ENCODE measurements at places on chromosomes 16 and 17.

- no peak for DNase-seq
Measured at GRCh38 chr17:15364615-15365014, 23.2 kb upstream of the TEKT3 start.

DNA sequence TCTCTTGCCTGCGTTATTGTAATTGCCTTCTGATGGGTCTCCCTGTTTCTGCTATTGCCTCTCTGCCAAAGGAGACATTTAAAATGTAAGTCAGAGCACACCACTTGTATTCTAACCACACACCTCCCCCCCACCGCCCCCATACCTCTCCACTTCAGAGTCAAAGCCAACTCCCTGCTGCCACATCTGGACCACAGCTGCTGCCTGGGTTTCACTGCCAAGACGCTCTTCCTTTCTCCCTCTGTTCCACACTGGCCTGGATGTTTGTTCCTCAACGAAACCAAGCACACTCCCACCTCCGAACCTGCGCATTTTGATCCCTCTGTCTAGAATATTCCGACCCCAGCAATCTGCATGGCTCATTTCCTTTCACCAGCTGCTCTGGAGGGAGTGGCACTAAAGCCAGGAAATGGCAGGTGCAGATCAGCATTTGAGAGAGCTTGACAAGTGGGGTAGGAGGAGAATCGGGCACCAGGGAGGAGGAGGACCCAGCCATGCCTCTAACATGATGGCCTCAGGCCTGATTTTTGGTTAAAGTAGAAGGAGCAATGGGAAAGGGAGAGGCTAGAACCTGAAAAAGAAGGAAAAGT lies 92.4 kb upstream of the HS3ST2 start:
- no peak for DNase-seq

- no peak for DNase-seq
Measured at GRCh38 chr16:65794973-65795372, 571.5 kb upstream of the CDH5 start.

- DNase-seq: no peak
Measured at GRCh38 chr16:84663433-84664101, 15.3 kb downstream of the KLHL36 start.

DNA sequence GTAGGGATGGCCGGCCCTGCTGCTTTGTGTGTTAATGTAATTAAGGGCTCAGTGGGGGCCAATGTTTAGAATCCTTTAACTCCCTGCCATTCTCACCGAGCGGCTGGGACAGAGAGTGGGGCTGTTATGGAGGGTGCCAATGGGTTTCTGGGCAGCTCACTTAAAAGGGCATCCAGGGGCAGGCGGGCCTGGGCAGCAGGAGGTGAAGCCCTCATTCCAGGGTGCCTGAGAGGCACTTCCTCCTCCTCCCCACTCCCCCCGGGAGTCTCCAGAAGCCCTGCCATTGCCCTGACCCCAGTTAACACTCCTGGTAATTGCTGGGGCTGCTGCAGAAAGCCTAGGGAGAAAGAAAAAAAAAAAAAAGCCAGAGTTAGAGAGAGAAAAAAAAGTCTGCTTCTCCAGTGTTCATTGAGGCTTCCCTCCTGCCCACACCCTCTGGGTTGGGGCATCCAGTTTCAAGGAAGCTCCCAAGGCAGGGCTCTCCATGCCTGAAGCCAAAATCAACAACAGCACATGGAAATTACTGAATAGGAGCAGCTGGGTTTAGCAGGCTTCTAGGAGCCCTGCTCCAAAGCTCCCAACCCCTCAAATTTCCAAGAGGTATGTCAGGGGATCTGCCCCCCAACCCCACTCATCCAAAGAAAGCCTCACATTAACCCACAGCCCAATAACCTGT lies 28.0 kb downstream of the CUEDC1 start:
- DNase-seq: no peak

DNA sequence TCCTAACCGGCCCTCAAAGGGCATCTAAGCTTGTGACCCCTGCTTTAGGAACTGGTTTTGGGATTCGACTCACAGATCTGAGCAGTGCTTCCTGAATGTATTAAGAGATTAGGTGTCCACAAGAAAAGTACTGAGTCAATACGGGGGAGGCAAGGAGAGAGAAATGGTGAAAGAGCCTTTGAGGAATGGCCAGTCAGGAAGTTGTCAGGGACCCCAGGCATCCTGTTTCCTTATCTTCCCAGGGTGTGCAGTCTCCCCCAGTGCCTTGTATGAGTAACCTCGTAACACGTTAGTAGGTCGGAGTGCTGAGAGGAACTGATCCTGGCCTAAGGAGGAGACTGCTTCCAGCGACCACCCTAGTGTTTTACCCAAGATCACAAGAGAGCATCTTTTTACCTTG lies 16.4 kb upstream of the TMED6 start:
- no peak for DNase-seq

DNA sequence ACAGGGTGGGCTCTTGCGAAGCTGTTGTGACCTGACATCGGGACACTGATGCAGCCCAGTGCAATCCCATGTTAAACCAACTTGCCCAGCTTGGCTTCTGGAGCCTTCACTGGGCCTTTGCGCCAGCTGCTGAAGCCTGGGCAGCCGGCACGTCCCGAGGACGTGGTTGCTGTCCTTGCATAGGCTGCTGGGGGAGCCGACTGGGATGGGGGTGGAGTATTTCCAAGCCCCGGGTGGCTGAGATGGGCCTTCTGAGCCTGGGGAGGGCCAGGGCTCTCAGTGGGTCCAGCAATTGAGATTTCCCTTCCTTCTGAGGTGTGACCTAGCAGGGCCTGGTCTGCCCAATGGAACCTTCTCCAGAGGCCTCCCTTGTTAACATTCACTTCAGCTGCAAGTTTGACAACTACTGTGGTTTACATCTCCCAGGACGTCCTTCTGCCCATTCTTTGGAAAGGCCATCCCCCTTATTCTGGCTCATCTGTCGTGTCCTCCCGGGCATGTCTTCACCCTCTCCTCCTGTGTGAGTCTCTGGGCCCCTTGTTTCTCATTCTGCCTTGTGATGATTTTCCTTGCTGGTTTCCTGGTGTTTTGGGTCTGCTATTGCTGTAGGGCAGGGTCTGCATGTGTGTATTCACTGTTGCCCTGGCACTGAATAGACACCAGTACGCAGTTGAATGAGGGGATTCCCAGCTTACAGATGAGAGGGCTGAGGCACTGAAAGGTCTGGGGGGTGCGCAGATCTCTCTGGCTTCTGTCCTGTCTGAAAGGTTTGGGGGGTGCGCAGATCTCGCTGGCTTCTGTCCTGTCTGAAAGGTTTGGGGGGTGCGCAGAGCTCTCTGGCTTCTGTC lies 34.4 kb downstream of the HAPSTR1 start:
- no peak for DNase-seq

DNA sequence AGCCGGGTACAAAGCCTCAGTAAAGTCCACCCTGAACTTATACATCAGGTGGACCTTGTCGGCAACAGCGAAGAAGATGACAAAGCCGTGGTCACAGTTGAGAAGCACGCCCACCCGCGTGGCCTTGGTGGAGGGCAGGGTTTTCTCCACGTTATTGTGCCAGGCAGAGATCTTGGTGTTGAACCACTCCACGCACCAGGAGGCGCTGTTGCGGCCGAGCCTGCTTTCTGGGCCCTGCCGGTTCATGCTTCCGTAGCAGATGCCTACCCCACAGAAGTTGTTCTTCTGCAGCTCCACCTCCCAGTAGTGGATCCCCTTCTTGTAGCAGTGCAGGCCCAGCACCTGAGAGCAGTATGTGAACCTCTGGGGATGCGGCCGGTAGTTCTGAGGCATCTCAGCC lies 22.1 kb downstream of the TRIM25 start:
- DNase-seq: peak; percentile 25

GRCh38 chr17:61017317-61018006 lies 339.8 kb downstream of the BCAS3 start:
- DNase-seq: no peak

DNA sequence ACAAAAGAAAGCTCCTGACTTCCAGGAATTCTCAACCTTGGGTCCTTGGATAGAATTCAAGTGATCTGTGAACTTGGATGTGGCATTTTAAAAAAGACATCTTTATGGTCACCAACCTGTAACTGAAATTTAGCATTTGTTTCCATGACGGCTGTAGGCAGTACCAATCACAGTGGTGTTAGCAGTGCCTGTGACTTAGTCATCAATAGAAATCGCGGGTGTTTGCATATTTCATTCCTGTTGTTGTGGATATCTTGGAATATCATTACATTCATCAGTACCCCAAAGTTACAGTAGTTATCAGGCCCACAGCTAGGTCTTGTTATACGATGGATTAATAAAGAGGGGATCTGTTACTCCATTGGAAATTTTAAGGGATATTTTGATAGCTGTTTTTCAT lies 81.6 kb downstream of the CMIP start:
- no peak for DNase-seq

GRCh38 chr16:8251298-8251697 lies 339.0 kb downstream of the TMEM114 start:
- no peak for DNase-seq

- no peak for DNase-seq
Measured at GRCh38 chr17:77354670-77355455, 214.1 kb downstream of the SEC14L1 start.

Data from stimulated activated CD8-positive, alpha-beta memory T cell treated with anti-CD3 and anti-CD28 coated beads, Interleukin-2, amount 100 ng/mL, for 1 hour (primary cell).